ENCODE measurements at places on chromosomes 1 and 21.

GRCh38 chr1:244211559-244211944, 160.5 kb downstream of the ZBTB18 start:
- DNase-seq: no peak

DNA sequence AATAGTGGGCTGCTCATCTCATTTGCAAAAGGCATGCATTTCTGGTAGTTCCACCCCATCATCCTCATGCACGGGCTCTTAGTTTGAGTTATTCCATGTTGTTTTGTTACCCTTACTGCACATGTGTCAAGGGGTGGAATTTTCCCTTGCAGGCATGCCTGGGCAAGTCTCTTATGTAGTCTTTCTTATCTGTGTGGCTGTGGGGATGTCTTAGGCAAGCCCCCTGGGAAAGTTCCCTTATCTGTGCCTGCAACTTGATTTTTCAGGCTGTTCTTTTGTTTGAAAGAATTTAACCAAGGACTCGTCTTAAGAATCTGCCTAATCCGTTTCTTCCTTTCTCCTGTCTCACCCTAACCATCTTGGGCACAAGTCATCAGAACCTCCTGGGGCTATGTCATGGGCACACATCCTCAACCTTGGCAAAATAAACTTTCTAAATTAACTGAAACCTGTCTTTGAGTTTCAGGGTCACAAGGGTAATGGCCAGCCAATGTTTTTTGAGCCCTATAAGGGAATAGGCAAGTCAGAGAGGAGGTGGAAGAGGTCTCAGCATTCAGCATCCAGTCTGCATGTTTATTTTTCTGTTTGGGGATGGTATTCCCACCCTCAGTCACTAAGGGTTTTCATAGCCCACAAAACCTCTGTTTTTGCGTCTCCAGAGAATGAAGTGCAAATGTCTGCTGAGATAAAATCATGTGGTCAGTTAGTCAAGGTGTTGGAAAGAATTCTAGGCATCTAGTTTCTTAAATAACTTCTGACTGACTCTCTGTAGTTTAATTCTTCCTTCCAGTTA, 579.7 kb downstream of the PLA2G4A start:
- DNase-seq: no peak

GRCh38 chr1:243849421-243850201, 432 bp downstream of the AKT3 start:
- peak; percentile 90 for DNase-seq

- DNase-seq: no peak
These were observed 4.8 kb upstream of the SFN start for GRCh38 chr1:26858160-26858559.

DNA sequence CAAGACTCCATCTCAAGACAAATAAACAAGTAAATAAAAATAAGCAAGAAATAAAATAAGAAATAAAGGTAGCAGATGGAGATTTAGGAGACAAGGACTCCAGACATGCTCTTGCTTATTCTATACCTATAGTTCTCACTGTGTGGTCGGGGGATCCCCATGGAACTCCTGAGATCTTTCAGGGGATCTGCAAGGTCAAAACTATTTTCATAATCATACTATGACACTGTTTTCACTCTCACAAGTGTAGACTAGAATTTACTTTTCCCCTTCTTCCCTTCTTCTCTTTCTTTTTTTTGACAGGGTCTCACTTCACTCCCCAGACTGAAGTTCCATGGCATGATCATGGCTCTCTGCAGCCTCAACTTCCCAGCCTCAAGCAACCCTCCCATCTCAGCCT, 29.8 kb upstream of the NLRP3 start:
- DNase-seq: no peak

DNA sequence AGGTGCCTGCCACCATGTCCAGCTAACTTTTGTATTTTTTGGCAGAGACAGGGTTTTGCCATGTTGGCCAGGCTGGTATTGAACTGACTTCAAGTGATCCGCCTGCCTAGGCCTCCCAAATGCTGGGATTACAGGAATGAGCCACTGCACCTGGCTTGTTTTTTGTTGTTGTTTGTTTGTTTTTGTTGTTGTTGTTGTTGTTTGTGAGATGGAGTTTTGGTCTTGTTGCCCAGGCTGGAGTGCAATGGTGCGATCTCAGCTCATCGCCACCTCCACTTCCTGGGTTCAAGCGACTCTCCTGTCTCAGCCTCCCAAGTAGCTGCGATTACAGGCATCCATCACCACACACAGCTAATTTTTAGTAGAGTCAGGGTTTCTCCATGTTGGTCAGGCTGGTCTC, 7.1 kb upstream of the L1TD1 start:
- no peak for DNase-seq

GRCh38 chr1:94471271-94471670, 53.1 kb downstream of the ABCD3 start:
- DNase-seq: no peak

- DNase-seq: no peak
These were observed 66.7 kb downstream of the TGFBR3 start for GRCh38 chr1:91819038-91819788.

DNA sequence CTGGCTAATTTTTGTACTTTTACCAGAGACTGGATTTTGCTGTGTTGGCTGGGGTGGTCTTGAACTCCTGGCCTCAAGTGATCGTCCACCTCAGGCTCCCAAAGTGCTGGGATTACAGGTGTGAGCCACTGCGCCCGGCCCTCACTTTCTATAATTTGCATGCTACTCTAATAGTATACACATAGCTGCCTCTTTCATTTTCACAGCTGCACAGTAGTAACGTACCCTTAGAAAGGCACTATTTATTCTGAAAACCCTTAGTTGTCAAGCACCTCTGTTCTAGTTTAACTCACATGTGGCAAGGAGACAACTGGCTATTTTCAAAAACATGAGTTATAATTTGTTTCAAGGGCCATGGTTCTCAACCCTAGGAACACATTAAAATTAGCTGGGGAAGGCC, 17.2 kb downstream of the TPM3 start:
- DNase-seq: no peak

- peak; percentile 80 for DNase-seq
These were observed 508 bp downstream of the RAVER2 start for GRCh38 chr1:64745181-64745985.

DNA sequence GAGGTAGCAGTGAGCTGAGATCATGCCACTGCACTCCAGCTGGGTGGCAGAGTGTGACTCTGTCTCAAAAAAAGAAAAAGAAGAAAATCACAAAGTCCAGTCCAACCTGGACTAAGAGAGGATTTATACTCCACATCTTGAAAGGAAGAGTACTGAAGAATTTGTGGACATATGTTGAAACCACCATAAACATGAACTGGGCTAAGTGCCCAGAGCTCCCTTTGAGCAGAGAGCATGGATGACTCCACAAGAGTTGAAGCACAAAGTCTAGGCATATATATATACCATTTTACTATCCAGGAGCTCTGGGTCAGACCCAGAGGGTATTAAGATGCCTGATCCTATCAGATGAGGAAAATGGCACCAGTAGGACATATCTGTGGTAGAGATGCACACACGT, 86.6 kb downstream of the OMA1 start:
- DNase-seq: no peak

DNA sequence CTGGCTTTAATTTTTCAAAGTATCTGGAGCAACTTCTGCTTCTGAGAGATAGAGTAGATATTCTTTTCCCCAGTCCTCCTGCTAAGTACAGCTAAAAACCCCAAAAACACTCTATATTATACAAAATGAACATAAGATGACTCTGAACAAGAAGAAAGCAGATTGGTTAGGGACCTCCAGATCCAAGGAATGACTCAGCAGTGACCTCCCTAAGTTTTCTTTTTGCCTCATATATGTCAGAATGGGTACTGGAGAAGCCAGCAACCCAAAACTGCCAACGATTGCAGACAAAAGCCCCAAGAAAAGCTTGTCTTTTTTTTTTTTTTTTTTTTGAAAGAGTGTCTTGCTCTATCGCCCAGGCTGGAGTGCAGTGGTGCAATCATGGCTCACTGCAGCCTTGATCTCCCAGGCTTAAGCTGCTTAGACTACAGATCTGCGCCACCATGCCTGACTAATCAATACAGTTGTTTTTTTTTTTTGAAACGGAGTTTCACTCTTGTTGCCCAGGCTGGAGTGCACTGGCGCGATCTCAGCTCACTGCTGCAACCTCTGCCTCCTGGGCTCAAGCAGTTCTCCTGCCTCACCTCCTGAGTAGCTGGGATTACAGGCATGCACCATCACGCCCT, 22.7 kb downstream of the NDUFS5 start:
- no peak for DNase-seq

DNA sequence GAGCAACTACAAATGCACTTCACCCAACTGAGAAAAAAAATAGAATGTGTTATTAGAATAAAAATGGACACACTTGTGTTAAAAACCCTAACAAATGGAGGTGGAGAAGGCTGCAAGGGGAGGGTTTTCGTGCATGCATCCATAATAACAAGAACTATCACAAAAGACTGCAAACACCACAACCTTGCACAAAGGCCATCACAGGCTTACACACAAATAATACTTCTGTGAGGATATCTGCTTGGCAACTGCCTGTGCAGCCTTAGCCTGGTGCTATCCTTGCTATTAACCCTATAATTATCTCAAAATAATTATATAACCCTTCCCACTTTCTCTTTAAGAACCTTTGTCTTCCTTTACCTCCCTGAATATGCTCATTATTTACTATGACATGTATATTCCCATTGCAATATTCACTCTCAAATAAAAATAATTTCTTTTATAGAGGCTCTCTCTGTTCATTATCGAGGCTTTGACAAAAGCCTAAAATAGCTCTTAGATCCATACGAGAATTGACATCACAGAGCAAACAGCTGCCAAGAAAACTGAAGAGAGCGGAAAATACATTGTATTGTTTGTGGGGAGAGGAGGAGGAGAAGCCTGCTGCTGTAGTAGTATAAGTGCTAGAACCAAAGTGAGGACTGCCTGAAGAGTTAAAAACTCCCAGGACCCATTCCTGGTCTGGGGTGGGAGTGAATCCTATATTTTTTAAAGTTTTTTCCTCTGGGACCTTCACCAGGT, 1768.7 kb downstream of the BRINP3 start:
- DNase-seq: no peak

DNA sequence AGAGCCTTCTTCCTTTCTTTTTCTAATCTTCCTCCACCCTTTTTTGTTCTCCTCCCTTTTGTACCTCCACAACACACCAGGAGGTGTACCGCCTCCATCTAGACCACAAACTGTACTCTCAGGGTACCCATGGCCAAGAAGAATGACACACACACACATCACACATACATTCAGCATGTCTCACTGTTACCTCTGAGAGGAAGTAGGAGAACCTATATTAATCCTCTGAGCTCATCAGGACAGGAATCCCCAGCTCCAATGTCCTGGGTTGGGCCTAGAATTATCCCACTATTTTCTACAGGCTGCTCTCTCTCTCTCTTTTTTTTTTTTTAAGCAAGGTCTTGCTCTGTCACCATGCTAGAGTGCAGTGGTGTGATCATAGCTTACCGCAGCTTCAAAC, 36.7 kb downstream of the ATP2B4 start:
- no peak for DNase-seq

Data from spleen (tissue), 13 donors.